Fibroblast of the aortic adventitia (primary cell): ENCODE measurements at places on chromosomes 2 and 18. TPM values are rescaled to one million over a fixed set of nuclear protein-coding genes. Genes with fewer than 3 reads are reported as not detected.
A peak's percentile ranks its signal among the peaks of the same experiment; 100 is the strongest.

- no peak for DNase-seq
Observed at GRCh38 chr18:61277808-61278207, 55.4 kb upstream of the CDH20 start.

- DNase-seq, result peak; percentile 21
Observed at GRCh38 chr2:120441744-120442471, 96.0 kb downstream of the INHBB start.

DNA sequence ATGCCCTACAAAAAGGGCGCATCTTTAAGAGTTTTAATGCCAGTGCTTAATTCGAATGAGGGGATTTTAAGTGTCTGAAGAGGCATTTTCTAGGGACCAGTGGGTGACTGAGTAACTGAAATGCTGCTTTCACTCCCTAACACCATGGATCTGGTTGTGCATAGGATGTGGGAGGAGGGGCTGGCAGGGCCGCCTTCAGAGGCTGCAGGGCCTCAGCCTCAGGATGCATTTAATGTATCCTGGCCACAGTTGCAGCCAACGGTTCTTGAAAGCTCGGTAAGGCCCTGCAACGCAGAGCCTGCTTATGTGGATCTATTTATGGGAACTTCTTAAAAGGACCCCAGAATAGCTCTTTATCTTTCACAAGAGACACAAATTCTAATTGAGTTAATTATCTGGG lies 25.8 kb upstream of the IL18RAP start:
- no peak for DNase-seq

DNA sequence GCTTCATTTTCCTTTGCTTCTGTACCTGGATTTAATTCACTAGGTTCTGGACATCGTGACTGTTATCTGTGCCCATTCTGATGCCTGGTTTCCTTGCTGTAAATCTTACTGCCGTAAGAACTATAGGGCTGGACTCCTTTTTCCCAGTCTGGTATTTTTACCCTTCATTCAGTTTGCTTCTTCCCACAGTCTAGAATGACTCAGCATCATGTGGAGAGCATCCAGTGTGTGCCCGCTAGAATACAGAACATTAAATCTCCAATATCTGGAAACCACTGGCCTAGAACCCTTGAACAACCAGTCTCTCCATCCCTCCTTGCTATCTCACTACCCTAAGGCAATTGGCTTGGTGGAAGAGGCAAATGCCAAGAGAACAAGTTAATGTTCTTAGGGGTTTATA lies 1075.4 kb upstream of the ZEB2 start:
- peak; percentile 15 for DNase-seq

GRCh38 chr18:70019991-70020390 lies 72.3 kb upstream of the CD226 start:
- DNase-seq, result no peak

- peak; percentile 65 for DNase-seq
Observed at GRCh38 chr2:160918906-160919503, 241.2 kb upstream of the TANK start.

- no peak for DNase-seq
Observed at GRCh38 chr2:188032306-188032705, 259.4 kb upstream of the GULP1 start.

GRCh38 chr2:108228006-108228405 lies 11.8 kb upstream of the SULT1C3 start:
- DNase-seq, result no peak

DNA sequence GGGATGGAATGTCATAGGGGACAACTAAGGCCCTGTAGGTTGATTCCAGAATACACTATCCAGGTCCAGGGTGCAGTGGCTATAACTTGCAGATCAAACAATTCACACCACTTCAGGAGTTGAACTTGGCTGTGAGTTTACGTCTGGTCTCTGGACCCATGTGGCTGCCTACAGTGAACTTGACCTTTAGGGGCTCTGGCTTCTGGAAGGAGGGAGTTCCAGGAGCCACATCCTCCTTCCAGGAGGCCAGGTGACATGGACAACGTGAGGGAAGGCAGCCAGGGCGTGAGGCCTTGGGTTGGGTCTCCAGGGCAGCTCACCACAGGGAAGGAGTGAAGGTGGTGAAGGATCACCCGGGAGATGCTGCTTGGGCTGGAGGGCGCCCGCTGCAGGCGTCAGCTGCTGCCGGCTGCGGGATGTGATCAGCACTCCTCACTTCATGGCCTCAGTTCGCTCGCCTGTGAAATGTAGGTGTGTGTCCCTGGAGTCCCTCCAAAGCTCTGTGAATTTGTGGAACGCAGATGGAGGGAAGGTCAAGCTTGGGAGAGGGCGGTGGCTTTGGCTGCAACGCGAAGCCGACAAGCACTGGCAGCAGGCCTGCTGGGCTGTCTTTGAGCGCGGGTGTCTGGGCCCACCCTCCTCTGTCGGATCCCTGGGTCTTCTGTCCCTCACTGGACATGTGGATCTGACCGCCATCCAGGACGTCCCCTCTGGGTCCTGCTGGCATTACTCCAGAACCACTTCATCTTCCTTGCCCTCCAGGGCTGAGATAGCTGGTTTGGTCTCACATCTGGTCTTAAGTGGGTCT lies 146.5 kb downstream of the GLI2 start:
- peak; percentile 54 for DNase-seq

GRCh38 chr2:203551778-203552177 lies 16.7 kb upstream of the RAPH1 start:
- DNase-seq, result peak; percentile 41

- peak; percentile 41 for DNase-seq
Observed at GRCh38 chr18:44518666-44519065, 162.0 kb upstream of the SETBP1 start.

DNA sequence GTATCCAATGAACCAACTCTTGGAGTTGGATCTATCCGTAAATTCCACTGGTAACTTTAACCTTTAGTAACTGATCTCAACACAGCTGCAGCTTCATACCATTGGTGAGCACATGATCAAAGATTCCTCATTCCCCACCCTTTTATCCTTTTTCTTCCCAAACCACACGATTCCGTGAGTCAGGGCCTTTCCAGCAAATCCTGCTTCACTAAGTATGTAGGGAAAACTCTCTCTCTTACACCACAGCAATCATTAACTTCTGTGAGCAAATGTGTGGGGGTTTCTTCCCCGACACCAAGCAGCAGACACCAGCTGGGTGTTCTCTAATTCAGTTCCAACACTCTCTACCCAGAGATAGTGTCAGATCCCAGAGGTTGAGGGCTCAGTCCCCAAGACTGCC lies 23.5 kb downstream of the ELP2 start:
- peak; percentile 90 for DNase-seq

DNA sequence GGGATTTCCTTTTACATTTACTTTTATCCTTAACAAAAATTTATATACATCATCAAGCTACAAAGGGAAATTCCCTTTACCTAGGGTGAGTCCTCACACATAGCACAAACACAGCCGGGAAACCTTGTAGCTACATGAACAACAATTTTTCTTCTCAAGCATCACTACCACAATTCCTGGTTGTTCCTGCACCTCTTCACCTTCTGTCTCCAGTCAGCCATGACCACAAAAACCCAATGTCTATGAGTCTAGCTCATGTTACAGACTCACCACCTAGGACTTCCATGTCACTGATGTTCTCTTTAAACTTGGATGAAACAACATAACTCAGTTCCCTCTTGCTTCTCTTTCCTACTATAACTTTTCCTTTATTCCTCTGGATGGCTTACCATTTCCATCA lies 460.4 kb downstream of the MBD2 start:
- DNase-seq, result no peak

- no peak for DNase-seq
Observed at GRCh38 chr2:215753808-215754207, 259.5 kb downstream of the MREG start.

DNA sequence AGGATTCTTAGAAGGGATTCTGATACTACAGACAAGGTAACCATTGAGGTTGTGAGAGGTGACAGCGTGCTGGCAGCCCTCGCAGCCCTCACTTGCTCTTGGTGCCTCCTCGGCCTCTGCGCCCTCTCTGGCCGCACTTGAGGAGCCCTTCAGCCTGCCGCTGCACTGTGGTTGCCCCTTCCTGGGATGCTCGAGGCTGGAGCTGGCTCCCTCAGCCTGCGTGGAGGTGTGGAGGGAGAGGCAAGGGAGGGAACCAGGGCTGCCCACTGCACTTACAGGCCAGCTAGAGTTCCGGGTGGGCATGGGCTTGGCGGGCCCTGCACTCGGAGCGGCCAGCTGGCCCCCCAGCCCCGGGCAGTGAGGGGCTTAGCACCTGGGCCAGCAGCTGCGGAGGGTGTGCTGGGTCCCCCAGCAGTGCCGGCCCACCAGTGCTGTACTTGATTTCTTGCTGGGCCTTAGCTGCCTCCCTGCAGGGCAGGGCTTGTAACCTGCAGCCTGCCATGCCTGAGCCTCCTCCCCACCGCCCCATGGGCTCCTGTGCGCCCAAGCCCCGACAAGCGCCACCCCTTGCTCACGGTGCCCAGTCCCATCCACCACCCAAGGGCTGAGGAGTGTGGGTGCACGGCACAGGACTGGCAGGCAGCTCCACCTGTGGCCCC lies 23.9 kb upstream of the RIT2 start:
- DNase-seq, result no peak

GRCh38 chr18:59420244-59420643 lies 61.2 kb upstream of the LMAN1 start:
- peak; percentile 25 for DNase-seq

GRCh38 chr18:13550418-13551304 lies 175.7 kb downstream of the FAM210A start:
- no peak for DNase-seq

- DNase-seq, result no peak
Observed at GRCh38 chr18:76846217-76846616, 23.9 kb downstream of the ZNF236 start.

DNA sequence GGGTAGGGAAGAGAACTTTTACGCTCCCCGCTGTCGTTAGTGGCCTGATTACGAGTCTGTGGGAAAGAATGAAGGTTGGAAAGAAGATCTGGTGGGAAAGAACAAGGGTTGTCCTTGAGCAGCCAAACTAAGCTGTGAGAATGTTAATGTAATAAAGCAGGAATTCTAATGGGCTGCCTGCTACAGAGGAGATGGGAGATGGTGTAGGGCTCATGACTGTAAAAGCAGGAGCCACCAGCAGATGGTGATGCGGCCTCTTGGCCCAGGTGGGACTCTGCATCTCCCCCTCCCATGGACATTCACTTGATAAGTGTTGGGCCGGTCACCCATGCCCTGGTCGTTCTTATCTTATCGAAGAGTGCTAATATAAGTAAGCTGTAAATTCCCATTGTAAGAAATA lies 150.0 kb downstream of the NEDD4L start:
- DNase-seq, result no peak

GRCh38 chr2:28274911-28275685 lies 117.6 kb upstream of the FOSL2 start:
- peak; percentile 89 for DNase-seq

DNA sequence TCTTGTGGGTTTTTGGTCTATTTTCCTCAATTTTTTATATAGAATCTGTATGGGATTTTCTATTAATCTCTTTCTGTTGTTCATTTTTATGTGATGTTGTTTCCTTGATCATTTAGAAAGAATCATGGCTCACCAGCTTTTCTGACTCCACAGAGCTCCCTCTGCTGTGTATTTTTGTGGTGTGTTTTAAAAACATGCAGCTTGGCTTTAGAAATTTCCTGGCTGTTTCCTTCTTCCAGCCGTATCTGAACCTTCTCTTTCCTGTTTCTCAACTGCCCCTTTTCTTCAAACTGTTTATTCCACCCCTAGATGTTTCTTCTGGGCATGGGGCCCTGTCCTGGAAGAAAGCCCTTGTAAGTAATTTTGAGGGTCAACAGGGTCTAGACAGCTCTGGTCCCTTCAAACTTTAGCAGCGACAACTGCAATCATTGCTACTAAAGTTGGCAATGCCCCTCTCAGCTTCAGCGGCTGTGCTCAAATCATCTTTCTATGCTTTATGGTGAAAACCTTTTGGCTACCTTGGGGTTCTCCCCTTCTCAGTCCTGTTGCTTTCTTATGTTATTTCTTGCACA lies 17.6 kb upstream of the COPS8 start:
- DNase-seq, result peak; percentile 51

GRCh38 chr2:218806346-218806978 lies 24.5 kb downstream of the CYP27A1 start:
- peak; percentile 99 for DNase-seq

DNA sequence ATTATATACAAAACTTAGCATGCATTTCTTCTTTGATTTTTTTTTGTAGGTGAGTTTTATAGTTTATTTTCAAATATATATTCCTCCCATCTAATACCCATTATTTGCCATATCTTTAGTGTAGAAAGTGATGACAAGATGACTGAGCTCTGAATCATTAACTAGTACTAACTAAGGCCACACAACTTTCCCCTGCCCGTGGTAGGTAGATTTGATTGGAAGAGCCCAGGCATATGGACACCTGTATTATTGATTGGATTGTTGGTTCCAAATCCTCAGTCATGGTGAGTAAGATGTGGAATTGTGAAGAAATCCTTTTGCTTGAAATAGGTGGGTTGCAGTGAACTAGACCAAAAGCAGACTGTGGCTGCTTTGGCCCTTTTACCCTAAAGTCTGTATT lies 54.8 kb downstream of the ABI2 start:
- no peak for DNase-seq

Gene CD8B2
- total RNA-seq, result not detected in 2 replicates

Gene TTN
- total RNA-seq, result 0.16 and 5.5 TPM in 2 replicates

Gene SPP2
- 0.36 TPM in 1 of 2 replicates, not detected in the other for total RNA-seq

Gene SLC5A7
- not detected in 2 replicates for total RNA-seq

Gene CEP68
- total RNA-seq, result 12.0 and 12.3 TPM in 2 replicates

Gene GAL3ST2
- 0.25 TPM in 1 of 2 replicates, not detected in the other for total RNA-seq

Gene BOLL
- not detected in 2 replicates for total RNA-seq

Gene CCDC88A
- 111 and 123 TPM in 2 replicates for total RNA-seq

Gene KRTCAP3
- total RNA-seq, result not detected in 2 replicates

Gene VSNL1
- total RNA-seq, result 0.90 and 3.7 TPM in 2 replicates
